ENCODE measurements at places on chromosomes 12 and 14.

- DNase-seq = no peak
Measured at GRCh38 chr12:2319136-2319535, 266.3 kb downstream of the CACNA1C start.

- DNase-seq = peak; percentile 36
Measured at GRCh38 chr12:78149459-78149858, 318.8 kb downstream of the NAV3 start.

DNA sequence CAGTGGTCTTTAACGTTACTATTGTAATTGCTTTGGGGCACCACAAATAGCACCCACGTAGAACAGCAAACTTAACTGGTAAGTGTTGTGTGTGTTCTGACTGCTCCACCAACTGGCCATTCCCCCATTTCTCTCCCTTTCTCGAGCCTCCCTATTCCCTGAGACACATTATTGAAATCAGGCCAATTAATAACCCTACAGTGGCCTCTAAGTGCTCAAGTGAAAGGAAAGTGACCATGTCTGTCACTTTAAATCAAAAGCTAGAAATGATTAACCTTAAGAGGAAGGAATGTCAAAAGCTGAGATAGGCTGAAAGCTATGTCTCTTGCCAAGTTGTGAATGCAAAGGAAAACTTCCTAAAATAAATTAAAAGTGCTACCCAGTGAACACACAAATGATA lies 22.3 kb downstream of the PPP1R13B start:
- no peak for DNase-seq

- DNase-seq = no peak
Measured at GRCh38 chr12:19036673-19037357, 92.7 kb upstream of the PLEKHA5 start.

DNA sequence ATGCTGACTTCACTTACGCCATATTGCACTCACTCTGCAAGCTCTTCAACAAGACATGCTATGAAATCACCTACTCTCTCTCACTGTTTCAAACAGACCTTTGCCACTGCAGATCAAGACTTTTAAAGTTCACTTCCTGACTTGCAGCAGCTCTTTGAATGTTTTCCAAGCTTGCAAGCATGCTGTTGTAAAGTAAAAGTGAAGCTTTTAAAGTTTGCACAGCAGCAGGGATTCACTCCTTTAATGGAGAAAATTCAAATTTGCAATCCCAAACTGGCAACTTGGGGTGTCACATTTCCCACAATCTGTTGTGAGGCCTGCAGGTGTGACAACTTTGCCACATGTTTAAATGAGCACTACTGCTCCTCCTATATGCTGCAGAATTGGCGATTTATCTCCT lies 270.9 kb downstream of the ALX1 start:
- DNase-seq = peak; percentile 33

DNA sequence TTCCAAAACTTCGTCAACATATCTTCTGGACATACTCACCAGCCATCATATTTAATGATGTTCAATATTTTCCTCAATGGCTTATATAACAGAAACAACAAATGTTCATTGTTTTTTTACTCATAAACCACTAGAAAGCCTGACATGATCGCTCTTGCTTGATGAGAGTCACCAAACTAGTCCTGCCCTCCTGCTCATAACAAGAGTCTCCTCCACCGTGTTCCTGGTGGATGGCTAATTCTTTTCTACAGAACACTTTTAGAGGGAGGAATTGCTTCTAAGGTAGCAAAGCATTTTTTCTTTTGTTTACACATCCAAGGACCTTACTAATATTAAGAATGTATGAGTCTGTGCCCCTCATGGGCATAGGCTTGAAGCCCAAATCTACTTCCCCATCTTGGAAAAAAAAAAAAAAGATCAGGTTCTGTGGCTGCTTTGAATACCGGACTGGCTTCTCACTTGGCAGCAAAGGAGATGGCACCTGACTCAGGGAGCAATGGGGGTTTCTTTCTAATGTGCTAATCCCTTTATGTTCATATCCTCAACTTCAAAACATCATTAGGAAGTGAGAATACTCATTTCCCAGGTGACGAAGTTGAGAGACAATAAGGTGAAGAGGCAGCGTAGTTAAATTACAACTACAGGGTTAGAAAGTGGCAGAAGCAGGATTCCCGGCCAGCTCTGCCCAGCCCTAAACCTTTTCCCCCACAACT lies 188.8 kb downstream of the EPS8 start:
- no peak for DNase-seq

GRCh38 chr14:49754570-49755097 lies 13.3 kb upstream of the KLHDC2 start:
- no peak for DNase-seq

DNA sequence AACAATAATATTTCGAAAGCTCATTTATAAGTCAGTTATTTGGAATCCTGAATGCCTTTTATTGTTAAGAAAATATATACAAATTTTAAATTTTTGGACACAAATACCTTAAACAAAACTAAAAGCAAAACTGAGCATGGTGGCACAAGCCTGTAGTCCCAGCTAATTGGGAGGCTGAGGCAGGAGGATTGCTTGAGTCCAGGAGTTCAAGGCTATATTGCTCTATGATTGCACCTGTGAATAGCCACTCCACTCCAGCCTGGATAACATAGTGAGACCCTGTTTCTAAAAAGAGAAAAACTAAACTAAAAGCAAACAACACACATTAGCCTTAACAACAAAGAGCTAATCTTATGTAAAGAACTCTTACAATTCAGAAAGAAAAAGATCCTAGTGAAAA lies 78.8 kb downstream of the SMOC1 start:
- DNase-seq = no peak

GRCh38 chr14:56145965-56146364 lies 27.8 kb downstream of the PELI2 start:
- no peak for DNase-seq

GRCh38 chr12:47192051-47192450 lies 112.3 kb upstream of the AMIGO2 start:
- DNase-seq = no peak

GRCh38 chr12:28552251-28552970 lies 362.2 kb downstream of the CCDC91 start:
- DNase-seq = no peak

DNA sequence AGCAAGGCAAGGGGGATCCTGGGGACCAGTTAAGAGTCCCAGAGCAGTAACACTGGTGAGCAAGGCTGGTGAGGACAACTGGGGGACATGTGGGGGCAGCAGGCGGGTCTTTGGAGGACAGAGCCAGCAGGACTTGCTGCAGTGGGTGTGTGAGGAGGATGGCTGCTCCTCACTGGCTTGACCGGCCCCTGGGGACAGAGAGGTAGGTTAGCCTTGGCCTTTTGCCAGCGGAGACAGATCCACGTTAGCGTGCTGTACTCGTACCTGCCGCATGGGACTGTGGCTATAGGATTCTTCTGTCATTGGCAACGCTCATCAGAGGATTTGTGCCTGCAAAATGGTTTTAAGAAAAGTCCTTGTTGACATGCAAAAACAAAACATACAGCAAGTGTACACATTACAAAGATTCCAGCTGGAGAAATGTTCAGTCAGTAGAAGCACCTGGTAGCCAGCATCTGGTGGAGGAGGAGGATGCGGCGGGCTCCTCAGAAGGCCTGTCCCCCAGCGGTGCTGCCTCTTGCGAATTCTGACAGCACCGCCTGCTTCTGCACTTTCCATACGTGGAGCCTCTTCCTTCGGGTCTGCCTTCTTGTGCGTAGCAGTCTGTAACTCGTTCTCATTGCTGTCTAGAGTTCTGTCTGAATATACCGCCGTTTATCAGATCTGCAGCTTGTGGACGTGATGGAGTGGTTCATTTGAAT lies 91.3 kb downstream of the EP400 start:
- DNase-seq = no peak

GRCh38 chr12:41653386-41654326 lies 465.5 kb downstream of the PDZRN4 start:
- no peak for DNase-seq

GRCh38 chr14:100369019-100369418 lies 45.9 kb downstream of the SLC25A47 start:
- no peak for DNase-seq

- no peak for DNase-seq
Measured at GRCh38 chr12:49705479-49706134, 1.6 kb downstream of the FMNL3 start.

DNA sequence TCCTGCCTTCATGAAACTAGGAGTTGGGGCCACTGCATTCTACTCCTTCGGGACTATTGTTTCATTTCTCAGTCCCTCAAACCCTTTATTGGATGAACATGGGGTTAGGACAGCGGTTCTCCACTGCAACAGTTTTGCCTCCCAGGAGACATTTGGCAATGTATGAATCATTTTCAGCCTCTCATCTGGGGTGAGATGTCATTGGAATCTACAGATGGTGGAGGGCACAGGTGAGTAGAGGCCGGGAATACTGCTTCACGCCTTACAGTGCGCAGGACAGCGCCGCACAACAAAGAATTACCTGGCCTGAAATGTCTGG lies 649 bp upstream of the GNPNAT1 start:
- DNase-seq = no peak

- no peak for DNase-seq
Measured at GRCh38 chr12:42361909-42362646, 36.1 kb downstream of the PPHLN1 start.

DNA sequence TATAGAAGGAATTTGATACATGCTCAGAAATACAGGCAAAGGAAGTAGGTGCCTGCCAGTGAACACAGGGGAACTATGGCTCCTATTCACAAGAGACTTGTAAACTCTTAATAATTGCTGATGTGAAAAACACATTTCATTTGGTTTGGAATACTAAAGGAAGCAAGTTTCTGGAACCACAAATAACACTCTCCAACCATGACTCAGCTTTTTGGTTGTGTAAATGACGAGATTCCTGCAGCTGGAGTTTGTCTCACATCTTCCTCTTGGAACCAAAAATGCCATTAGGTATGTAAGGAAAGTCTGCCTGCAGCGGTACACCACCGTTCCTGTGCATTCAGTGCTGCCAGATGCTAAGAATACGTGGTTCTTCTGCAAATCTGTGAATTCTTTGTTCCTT lies 4.5 kb upstream of the OR11H6 start:
- no peak for DNase-seq

DNA sequence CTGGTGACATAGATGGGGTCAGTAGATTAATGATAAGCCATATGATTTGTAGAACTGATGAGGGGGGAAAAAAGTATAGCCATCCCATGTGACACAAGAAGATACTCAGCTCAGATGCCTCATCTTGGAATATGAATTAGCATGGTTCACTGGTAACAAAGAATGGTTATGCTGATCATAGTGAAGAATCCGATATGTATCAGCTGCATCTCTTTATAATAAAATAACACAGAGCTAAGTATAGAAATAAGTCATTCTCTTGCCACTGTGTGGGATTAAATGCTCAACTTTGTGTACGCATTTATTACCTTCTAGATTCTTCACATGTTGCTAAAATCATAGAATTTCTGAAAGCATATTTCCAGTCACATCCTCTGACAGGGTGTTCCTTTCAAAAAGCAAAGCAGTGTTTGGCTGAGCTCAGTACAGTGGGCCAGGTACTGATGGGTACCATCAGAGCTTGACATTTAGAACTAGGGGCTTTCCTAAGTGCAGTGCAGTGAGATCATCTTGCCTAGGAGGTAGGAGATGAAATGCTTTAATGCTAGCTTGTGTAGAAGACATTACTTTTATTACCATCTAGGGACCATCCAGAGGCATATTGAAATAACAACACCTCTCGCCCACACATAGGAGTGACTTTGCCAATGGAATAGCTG lies 256.2 kb downstream of the TMEM117 start:
- DNase-seq = no peak

DNA sequence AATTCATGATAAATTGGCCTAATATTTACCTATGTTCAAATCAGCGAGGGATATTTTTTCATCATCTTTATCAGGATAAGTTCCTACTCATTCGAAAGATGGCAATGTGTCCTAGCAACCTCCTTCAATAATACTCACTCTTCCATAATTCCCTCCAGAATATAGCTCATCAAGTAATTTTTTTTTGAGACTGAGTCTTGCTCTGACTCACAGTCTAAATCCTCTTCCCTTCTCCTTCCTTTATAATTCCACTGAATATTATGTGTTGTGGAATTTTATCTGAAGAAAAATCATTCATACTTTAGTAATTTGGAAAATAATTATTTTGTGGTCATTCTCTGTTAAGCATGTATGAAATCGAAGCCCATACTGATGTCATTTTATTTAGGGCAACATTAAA lies 663.8 kb downstream of the FLRT2 start:
- DNase-seq = no peak
